BJ (cell line): ENCODE measurements at places on chromosomes 3 and 15. TPM values are rescaled to one million over a fixed set of nuclear protein-coding genes. Genes with fewer than 3 reads are reported as not detected.

The LEKR1 gene
- polyA plus RNA-seq, result 0.12 and 0.53 TPM in 2 replicates

The ZNF502 gene
- polyA plus RNA-seq, result 2.0 and 3.2 TPM in 2 replicates

The FBN1 gene
- polyA plus RNA-seq, result 565 and 572 TPM in 2 replicates

DNA sequence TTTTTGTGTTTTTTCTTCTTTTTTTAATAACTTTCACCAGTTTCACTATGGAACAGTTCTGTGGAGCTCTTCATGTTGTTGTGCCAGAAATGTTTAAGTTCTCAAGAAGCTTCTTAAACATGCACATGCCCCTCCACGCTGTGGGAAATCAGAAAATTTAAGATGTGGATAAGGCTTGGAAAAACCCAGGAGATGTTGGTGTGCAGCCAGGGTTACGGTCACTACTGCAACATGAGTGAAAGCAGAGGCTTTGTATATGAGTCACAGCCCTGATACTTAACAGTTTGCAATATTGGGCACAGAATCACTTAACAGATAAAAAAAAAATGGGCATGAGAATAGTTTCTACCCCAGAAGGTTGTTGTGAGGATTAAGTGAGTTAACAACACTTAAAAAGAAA lies 399.9 kb downstream of the LRTM1 start:
- DNase-seq, result peak; percentile 7

DNA sequence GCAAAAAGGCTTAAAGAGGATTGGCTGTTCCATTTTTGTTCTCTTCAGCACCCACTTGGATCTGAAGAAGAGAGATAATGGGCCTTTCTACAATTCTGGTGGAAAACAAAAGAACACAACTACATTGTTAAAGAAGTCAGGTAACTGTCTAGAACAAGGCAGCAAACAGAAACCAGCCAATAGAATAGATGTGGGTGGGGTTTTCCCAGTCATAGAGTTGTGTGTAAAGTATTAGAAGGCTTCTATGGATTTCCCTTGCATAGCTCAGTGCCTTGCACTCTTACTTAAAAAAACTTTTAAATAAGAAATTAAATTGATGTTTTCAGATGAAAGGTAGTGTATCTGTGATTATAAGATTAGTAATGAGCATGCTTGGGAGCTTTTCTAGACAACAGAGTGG lies 462.7 kb upstream of the ATP11B start:
- no peak for DNase-seq

GRCh38 chr15:82020625-82021394 lies 25.0 kb downstream of the MEX3B start:
- no peak for DNase-seq

GRCh38 chr3:8157640-8158039 lies 344.0 kb upstream of the LMCD1 start:
- no peak for DNase-seq
